ENCODE measurements at places on chromosomes 2 and 18.

GRCh38 chr2:161159456-161160225 is 587 bp upstream of the TANK start:
- DNase-seq, result no peak

DNA sequence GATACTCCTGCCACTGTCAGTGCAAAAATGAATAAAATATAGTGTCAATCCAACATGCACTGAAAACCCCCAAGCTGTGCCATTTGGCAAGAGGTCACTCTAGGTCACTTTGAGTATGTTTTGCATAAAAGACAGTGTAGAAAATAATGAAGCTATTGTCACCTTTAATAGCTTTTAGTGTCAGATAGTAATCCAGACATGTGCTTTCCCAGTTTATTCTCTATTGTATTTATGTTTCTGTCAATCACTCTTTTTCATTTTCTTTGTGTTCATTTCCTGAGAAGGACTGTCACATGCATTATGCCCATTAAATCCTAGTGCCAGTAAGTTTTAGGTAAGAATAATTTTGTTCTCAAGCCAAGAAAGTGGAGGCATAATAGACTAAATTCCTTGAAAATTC is 1073.9 kb upstream of the CDH2 start:
- DNase-seq, result no peak

GRCh38 chr18:66510357-66511045 is 93.4 kb downstream of the CDH19 start:
- no peak for DNase-seq

DNA sequence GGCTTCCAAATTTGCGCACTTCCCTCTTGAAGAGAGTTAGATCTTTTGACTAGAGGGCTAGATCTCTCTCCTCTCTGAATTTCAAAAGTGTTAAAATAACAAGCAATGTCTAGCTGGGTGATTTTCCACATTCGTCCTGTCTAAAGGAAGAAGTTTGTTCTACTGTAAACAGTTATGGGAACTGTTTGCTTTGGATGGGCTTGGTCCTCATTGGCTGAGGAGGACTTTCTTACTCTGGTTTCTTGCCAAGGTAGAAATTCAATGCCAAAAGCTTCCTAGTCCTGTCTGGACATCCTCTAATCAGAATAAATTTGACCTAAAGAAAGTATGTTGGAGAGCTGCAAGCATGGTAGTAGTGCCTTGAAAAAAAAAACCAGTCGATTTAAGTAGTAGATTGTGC is 47.4 kb upstream of the RAPH1 start:
- no peak for DNase-seq

DNA sequence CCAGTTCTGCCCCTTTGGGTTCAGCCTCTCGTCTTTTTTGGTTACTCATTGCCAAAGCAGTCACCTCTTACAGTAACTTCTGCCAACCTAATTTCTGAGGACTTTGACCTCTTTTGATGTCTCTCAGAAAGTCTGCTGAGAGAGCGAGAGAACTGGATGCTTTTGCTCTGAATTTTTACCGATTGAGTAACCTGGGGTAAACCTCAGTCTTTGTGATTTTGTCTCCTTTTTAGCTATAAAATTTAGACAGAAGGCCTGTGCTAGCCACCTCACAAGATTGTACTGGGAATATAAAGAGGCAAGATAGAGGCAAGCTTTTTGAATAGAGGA is 34.8 kb upstream of the IL1R1 start:
- DNase-seq, result no peak

DNA sequence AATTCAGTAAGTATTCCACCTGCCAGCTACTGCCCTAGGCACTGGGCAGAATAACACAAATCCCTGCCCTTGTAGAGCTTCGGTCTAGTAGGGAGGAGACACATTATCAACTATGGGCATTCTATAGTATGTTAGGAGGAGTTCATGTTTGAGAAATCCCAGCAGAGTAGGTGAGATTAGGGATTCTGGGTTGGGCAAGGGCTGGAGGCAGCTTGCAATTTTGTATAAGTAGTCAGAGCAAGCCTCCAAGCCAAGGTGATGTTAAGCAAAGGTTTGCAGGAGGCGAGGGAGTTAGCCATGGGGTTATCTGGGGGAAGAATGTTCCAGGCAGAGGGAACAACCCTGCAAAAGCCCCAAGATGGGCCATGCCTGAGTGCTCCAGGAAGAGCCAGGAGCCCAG is 187.9 kb upstream of the HS6ST1 start:
- DNase-seq, result no peak

DNA sequence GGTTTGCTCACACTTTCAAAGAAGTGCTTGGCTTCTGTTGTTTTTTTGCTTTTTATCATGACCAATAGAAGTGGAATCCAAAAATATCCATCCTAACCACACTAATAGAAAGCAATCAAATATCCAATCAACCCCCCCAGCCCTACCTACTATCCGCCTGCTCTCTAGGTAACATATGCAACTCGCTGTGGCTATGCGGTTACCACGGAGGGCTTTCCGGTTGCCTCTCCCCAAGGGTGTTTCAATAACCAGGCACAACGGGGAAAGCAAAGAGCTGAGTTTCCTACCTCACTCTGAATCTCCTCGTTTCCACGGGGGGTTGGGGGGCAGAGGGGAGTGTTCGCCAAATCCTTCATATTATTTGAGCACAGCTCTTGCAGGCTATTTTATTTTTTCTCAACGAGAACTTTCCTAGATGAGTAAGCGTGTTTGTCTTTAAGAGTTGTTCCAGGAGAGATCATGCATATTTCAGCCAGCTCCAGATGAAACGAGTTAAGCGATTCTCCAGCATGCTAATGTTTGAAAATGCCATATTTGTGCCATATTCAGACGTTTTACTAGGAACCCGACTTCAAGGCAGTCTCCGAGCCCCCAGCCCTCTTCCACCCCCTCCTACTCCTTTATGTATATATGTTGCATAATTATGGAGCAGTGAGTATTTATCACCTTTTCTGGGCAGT is 30.3 kb downstream of the PAX3 start:
- no peak for DNase-seq

DNA sequence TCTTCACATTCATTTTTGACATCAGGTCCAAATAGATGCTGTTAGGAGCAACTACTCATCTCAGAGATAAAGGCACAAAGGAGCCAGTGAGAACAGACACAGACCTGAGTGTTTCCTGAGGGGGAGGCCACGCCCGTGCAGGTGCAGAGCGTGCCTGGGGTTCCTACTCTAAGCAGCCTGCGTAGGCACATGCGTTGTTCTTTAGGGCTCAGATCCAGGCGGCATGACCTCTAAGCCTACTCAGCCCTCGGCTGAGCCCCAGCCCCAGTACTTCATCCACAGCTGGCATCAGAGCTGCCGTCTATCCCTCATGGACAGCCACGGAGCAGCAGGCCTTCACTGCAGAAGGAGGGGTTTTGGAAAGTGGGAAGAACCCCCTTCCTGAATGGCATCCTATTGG is 54.9 kb upstream of the PXDN start:
- DNase-seq, result no peak

- peak; percentile 40 for DNase-seq
Observed at GRCh38 chr2:181742922-181743722, 62.8 kb upstream of the NEUROD1 start.

GRCh38 chr2:147469471-147469870 is 375.4 kb upstream of the ACVR2A start:
- no peak for DNase-seq

- DNase-seq, result no peak
Observed at GRCh38 chr2:109305490-109306167, 176.6 kb downstream of the SH3RF3 start.

GRCh38 chr2:197904446-197904845 is 100.1 kb downstream of the PLCL1 start:
- peak; percentile 38 for DNase-seq

DNA sequence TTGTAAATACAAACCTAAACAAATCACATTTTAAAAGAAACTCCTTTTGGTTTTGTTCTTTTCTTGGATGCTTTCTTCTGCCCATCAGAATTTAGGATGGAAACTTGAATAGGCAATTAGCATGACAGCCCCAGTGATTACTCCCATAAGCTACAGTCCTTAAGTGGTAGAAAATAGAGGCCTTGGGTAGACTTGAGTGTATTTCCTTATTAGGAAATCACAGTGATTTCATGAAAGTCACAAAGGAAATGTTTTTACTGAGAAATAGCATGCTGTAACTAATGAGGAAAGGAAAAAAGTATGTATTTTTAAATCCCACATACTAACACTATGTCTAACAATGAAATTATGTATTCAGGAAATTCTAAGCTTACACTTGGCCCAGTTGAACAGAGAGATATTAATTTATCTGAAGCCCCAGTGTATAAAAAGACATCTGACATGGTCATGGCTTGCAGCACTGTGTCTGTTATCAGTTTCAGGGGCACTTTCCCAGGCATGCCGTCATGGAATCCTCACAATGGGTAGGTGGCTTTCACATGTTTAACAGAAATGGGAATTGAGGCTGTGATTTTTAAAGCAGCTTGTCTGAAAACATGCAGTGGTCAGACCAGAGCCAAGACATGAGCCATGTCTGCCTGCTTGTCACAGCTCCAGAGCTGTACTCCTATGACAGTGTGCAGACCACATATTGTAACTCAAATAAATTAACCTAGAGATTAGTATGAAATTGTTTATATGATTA is 79.7 kb upstream of the TRIB2 start:
- DNase-seq, result no peak

DNA sequence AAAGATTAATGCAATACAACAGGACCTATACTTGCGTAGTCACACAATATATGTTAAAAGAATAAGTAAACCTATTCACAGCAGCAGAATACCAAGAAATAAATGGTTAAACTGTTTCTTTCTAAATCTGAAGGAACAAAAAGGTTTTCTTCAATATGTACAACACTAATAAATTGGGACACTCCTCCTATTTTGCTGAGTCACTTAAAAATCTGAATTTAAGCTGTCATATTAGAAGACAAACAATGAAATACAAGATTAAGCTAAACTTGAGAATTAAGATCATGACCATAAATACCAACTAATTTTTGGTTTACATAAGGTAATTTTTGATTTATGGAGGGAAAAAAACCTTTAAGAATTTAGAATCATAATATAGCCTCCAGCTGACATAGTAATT is 92.8 kb downstream of the ARHGEF33 start:
- no peak for DNase-seq

GRCh38 chr2:30457296-30457695 is 10.2 kb downstream of the LCLAT1 start:
- DNase-seq, result no peak

DNA sequence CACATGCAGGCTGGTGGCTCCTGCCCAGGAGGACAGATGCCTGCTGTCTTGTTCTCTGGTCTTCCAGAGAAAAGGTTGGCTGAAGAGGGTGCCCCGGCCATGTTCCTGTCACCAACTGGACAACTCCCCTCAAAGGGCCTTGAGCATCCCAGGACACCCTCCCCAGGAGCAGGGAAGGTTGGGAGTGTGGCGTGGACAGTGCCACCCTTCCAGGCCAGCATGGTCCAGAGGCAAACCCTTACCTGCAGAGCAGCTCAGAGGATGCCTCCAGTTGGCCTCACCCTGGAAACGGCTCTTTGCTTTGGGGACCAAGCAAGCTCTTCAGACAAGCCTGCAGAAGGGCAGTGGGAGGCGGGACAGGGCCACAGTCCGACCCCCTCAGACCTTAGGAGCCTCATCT is 4.9 kb upstream of the GPC1 start:
- no peak for DNase-seq

GRCh38 chr2:95122197-95122551 is 566 bp upstream of the MRPS5 start:
- no peak for DNase-seq

DNA sequence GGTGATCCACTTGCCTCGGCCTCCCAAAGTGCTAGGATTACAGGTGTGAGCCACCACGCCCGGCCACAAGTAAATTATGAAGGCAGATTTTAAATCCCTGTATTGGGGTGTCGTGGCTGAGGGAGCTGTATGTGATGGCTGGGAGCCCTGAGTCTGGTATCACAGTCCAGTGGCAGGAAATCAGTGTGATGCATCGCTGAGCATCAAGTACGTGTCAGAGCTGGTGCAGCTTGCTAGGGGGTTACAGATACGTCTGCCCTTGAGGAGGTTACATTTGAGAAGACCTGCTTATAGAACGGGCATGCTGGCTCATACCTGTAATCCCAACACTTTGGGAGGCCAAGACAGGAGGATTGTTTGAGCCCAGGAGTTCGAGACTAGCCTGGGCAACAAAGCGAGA is 4.3 kb downstream of the ENOSF1 start:
- DNase-seq, result no peak

- DNase-seq, result no peak
Observed at GRCh38 chr2:20579866-20580265, 71.0 kb downstream of the HS1BP3 start.

DNA sequence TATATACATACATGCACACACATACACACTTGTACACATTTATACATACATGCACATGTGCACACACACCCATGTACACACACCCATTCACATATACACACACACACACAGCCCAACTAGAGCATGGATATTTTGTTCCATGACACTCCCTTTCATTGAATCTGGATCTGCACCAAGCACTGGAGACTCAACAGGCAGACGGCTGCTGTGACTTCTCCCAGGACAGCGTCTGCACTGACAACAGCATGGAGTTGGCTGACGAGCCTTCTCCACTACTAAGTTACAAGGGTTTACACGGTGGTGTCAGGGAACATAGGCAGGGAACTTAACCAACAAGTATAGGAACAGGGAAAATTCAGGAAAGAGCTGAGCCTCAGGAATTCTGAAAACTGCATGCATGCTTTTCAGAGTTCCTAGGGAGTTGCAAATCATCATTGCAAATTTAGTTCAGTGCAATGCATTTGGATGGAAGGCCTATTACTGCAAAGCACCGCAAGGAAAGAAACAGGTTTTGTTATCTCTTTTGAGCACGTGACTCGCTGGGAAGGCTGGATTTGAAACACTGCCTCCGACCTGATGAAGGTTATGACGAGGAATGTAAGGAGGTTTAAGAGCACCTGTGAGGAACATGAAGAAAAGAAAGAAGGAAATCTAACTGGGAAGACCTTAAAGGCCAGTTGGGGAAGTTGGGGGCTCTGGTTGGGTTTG is 35.9 kb downstream of the TMEM18 start:
- DNase-seq, result no peak

DNA sequence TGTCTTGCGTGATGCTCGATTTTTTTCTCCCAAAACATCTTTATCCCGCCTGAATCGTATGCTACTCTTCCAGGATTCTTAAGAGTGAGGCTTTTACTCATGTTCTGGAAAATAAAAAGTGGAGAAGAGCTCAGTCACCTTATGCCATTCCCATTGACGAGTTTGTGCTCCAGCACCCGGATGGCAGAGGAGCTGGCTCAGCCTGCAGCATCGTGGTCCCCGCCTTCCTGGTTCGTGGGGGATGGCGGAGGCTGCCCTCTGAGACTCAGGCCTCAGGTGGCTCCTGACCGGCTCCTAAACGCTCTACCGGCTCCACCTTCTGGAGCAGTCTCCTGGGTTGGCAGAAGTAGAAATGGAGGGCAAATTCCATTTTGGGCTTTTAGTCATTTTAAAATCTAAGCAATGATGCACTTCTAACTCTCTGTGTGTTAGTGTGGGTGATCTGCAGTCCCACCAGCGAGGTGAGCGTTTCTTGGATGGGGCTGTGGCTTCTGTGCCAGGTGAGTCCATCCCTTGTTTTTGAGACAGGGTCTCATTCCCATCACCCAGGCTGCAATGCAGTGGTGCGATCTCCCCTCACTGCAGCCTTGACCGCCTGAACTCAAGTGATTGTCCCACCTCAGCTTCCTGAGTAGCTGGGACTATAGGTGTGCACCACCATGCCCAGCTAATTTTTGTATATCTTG is 27.8 kb downstream of the RTP5 start:
- DNase-seq, result no peak

GRCh38 chr18:4454537-4455112 is 482 bp downstream of the DLGAP1 start:
- no peak for DNase-seq
